Suppressor macrophage treated with lipopolysaccharide for 4 hours (primary cell): ENCODE measurements at places on chromosomes 3 and 15.

- no peak for DNase-seq
Measured at GRCh38 chr3:14846226-14846880, 27.6 kb downstream of the FGD5 start.

- DNase-seq: peak; percentile 77
Measured at GRCh38 chr3:32143849-32144757, 37.7 kb downstream of the GPD1L start.

GRCh38 chr3:149581248-149581647 lies 76.6 kb downstream of the WWTR1 start:
- DNase-seq: no peak

DNA sequence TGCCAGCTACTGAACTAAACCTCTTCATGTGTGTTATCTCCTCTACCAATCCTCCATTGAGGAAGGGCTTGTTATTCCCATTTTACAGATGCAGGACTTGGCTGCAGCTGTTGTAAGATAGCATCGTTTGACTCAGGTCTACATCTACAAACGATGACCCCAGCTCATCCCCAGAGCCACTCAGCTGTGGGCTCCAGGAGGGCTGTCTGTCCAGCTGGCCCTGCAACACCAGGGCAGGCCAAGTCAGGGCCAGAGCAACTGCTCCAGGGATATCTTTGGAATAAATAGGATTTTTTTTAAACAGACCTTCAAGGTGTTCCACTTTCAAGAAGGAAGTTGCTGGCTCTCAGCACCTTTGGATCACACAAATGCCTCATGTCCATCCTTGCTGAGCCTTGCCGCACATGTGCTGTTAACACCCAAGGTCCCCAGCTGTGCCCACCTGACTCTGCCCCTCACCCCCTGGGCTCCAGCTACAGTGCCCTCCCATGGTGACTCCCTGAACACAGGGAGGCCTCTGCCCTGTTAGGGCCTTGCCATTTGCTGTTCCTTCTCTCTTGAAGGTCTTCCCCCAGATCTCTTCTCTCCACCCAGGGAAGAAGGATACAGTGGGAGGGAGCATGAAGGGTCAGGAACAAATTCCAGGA lies 31.0 kb downstream of the ALDH1L1 start:
- no peak for DNase-seq

DNA sequence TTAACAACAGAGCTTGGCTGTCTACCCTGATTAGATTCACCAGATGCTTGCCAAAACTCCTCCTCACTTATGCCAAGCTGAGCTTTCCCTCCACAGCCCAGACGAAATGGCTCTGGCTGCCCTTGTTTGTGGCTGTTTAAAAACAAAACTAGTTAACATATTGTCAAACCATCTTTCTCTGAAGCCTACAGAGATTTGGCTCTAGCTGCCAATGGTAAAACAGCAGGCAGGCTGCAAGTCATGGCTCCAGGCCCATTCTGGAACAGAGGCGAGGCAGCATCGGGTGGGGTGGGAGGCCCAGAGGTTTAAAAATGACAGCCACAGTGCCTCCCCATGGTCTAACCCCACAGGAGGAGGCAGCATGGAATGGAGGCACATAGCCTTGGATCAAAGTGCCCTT lies 75.9 kb downstream of the SCN5A start:
- no peak for DNase-seq

GRCh38 chr15:101026656-101027272 lies 107.6 kb downstream of the LRRK1 start:
- no peak for DNase-seq

DNA sequence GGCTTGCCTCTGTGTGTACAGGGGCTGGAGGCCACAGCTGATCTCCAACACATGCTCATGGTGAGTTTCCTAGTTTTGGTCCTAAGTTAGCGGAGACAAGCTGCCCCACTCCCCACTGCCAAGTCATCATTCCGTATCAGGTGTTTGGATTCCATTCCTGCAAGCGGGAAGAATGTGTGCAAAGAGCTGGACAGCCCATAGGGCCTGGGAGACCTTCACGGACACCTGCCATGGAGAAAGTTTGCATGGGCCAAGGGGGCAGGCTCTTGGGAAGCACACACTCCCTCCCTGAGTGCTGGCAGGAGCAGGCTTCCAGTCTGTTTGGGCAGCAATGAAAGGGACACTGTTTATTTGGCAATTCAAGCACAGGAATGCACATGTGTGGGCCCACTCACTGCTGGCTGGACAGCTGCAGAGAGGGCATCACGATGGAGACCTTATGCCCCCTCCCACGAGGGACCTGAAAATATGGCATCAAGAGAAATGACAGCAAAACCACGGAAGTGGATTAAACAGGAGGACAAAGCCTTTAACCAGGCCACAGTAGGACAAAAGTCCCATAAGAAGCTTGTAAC lies 149.7 kb downstream of the KLF13 start:
- no peak for DNase-seq

- no peak for DNase-seq
Measured at GRCh38 chr3:66473692-66474091, 27.1 kb downstream of the LRIG1 start.

GRCh38 chr15:29401644-29402043 lies 132.0 kb upstream of the NSMCE3 start:
- no peak for DNase-seq

- DNase-seq: peak; percentile 82
Measured at GRCh38 chr3:126679318-126679751, 24.4 kb upstream of the TXNRD3 start.

DNA sequence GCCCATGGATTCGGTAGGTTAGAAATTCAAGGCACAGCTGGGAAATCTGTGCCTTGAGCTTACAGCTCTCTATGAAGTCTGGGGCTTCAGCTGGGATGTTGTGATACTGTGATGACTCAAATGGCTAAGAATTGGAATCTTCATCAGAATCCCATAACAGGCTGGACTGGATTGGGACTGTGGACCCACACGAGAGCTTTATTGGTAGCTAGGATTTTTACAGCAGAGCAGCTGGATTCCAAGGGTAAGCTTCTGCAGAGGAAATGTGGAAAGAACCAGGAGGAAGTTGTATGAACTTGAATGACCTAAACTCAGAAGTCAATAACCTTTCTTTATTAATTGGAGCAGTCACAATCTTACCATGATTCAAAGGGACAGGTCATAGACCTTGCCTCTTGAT lies 1187.1 kb downstream of the ROBO1 start:
- DNase-seq: no peak

- peak; percentile 8 for DNase-seq
Measured at GRCh38 chr15:91192285-91192684, 92.2 kb downstream of the SV2B start.

- DNase-seq: no peak
Measured at GRCh38 chr15:61367953-61368352, 138.9 kb upstream of the RORA start.
